ENCODE measurements at places on chromosomes 4 and X. TPM values are rescaled to one million over a fixed set of nuclear protein-coding genes. Genes with fewer than 3 reads are reported as not detected.

- no peak for DNase-seq
These were observed 57.5 kb upstream of the SORCS2 start for GRCh38 chr4:7134737-7135388.

DNA sequence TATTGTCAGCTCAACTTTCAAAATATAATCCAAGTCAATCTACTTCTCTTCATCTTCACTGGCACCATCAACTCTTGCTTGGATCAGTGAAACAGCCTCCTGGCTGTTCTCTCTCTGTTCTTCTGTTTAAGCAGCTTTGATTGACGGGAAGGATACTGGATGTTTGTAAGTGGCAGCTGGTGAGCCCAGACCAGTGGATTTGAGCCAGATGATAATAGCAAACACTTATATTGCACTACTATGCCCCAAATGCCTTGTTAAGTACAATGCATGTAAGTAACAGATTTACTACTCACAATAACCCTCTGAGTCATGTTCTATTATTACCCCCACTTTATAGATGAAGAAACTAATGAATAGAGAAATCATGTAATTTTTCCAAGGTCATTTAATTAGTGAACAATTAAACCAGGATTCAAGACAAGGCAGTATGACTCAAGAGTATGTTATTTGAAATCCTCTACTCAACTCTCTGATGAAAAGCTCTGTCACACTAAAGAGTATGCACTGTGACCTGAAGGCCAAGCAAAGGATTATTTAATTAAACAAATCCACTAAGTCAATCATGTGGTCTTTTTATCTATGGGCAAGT lies 44.8 kb downstream of the SPANXN3 start:
- DNase-seq = no peak

TMEM156 gene
- total RNA-seq = 16.8 TPM

SMPX gene
- total RNA-seq = not detected

PRSS12 gene
- not detected for total RNA-seq

GRCh38 chr4:168839758-168840391 lies 170.2 kb downstream of the CBR4 start:
- no peak for DNase-seq

CCSER1 gene
- total RNA-seq = 1.7 TPM

DCK gene
- 54.7 TPM for total RNA-seq

GRCh38 chr4:7559741-7560395 lies 125.1 kb upstream of the PSAPL1 start:
- DNase-seq = no peak

All from CD4-positive, alpha-beta memory T cell (primary cell).